ENCODE measurements at places on chromosomes 12 and 14. TPM values are rescaled to one million over a fixed set of nuclear protein-coding genes. Genes with fewer than 3 reads are reported as not detected.

DNA sequence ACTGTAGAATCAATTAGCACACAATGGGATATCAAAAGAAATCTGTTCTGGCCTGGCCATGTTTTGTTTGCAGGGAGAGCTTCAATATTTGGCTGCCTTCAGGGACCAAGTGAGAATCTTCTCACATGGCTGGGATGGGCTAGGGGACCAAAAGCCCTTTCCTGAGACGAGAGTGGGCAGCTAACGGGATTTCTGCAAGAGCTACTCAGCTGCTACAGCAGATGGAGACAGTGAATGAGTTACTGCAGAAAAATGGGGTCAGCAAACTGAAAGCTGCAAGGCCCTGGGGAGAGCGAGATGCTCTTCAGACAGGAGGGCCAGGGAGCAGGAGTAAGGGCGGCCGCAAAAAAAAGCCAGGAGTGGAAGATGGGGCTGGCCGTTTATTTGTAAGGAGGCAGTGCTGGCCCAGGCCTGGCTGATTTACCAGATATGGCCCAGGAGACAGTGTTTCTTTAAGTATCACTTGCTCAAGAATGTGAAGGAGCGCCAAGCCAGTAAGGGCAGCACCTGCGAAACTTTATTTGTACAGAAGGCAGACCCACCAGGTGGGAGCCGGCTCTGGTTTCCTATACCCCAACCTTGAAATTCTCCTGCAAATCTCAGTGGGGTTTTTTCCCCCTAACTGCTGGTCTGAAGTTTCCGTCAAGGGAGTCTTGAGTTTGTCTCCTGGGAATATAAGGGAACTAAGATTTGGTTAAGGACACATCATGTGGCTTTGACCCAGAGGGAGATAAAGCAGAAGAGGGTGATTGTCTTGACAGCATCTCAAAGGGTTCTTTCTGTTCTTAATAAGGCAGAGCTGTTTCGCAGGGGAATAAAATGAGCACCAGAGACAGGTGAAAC, 57.8 kb downstream of the SSH1 start:
- no peak for DNase-seq

DNA sequence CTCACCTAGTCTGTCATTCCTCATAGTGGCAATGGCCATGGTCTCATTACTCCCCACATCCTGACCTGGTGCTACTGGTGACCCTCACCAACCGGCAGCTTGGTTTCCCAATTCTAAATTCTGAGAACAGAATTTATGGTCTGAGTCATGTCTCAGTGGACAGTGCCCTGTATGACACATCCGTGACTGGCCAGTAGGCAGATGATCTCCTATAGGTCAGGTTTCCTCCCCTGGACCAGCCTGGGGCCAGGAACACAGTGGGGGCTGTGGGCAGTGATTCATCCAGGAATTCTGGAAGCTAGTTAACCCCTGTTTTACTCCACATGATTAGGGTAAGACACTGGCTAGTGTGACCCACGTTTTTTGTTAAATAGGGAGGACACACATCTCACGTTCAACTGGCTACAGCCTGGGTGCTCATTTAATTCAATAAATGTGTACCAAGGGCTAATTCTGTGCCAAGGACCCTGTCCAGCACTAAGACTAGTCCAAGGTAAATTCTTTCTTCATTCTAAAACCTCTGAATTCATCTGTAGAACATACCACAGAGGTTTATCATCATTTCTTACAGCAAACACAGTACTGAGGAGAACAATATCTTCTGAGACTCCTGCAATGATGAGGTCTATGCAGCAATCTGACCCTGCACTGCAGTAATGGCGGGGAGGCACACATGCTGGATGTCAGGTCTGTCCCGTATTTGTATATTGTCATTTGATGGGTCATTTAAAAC, 249.6 kb upstream of the TBX3 start:
- DNase-seq, result no peak

- no peak for DNase-seq
Observed at GRCh38 chr12:100229036-100229635, 28.5 kb downstream of the ACTR6 start.

DDIT3 gene
- 17.1 TPM for total RNA-seq

DNA sequence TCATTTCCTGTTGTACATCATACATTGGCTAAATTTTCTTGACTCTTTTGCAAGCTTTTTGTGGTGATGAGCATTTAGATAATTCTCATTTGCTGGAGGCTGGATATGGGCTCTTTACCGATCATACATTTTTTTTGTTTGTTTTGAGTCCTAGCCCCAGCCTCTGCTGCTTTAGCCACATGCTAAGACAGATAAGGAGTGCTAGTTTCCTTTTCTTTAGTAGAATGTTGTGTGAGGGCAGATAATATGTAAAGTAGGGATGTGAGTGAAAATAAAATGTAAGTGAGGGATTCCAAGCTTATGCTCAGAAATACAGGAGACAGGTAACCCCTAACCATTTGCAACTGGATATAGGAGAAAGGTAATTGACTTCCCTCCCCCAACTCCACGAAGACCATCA, 405.7 kb downstream of the TRHDE start:
- no peak for DNase-seq

DNA sequence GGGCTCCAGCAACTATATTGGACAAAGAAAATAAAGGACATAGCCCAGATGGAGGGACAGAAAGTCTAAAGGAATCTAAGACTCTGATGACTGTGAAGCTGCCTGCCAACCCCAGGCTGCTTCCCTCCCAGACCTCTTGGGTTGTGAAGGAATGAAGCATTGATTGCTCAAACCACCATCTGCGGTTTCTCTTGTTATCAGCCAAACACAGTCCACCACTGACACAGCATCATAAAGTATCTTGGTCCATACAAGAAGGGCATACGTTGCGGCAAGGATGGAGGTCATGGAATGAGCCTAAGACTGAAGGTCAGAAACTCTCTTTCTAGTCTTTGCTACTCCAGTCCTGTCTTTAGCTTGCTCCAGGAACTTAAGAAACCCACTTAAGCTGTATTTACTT, 58.5 kb upstream of the PLXNC1 start:
- DNase-seq, result no peak

GARIN6 gene
- total RNA-seq, result not detected
